IPS-NIHi11 (cell line): ENCODE measurements at places on chromosomes 3 and 15.

DNA sequence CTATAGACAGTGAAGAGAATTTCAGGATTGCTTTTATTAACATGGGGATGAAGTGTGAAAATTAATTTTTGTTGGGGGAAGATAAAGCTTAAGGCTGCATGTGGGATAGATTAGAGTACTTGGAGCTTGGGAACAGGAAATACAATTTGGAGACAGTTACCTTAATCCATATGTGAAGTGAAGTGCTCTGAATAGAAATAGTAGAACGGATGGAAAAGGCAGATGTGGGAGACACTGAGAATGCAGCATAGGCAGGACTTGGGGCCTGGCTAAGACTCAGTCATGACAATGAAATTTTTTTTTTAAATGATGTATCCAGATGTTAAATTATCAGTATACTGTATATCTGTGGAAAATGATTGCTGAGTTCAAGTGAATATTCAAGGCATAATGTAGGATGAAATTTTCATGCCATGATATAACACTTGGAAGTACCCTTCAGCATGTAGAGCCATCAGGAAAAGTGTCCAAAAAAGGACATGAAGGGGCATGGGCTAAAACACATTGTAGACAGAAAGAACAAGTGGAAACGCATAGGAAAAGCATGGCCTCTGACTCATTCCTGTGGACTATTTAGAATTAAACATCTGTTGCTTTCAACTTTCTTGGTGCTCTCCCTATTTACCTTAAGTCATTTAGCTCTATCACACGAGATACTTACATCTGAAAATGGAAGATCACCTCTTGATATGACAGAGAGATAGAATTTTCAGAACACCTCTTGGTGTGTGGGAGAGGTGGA, 134.8 kb downstream of the RBMS3 start:
- DNase-seq: no peak

DNA sequence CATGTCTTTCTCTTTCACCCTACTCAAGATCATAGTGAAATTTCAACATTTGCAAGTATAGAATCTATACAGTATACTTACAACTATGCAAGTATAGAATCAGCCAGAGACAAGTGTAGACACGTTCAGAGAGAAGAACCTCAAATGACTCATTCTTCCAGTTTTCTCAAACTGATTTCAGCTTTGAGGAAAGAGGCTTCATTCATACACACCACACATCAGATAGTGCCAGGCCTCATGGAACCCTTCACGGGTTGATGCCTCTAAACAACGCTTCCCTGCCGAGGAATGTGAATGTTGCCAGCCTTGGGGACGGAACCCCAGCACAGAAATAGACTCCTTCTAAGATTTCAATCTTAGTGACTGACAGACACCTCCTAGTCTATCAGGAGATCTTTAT, 135.7 kb downstream of the FOXP1 start:
- DNase-seq: no peak

DNA sequence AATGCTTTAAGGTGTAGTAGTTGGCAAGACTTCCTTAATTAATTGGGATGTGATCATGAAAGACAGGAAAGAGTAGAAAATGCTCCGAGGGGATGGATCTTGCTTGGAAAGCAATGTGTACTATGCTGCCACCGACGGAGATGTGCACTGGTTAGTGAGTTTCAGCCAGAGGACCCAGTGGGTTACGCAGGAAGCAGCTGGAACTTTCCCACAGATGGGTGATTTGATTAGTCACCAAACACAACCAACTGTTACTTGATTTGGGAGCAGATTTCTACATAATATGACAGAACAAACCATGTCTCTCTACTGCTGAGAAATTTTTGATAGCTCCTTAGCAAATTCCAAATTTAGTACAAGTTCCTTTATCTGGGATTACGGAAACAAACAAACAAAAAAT, 245.4 kb upstream of the MCTP2 start:
- no peak for DNase-seq

DNA sequence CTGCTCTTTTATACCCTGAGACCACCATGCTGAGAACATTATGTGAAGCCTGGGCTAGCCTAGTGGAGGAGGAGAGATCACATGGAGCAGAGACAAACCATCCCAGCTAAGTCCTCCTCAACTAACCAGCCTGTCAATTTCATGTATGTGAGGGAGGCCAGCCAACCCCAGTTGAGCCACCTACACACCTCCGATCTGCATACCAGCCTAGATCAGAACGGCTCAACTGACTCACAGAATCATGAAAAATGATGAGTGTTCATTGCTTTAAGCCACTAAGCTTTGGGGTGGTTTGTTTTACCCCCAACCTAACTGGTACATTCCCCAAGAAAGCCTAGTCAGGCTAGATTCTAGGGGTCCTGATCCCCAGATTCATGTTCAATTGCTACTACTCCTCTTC, 19.4 kb upstream of the CA12 start:
- no peak for DNase-seq

GRCh38 chr3:141529256-141529655, 42.4 kb downstream of the RASA2 start:
- DNase-seq: no peak

- no peak for DNase-seq
Measured at GRCh38 chr3:55352668-55353067, 134.4 kb downstream of the WNT5A start.

GRCh38 chr15:94370206-94370935, 139.0 kb downstream of the MCTP2 start:
- no peak for DNase-seq

- no peak for DNase-seq
Measured at GRCh38 chr3:133880886-133881455, 14.7 kb downstream of the RAB6B start.

- no peak for DNase-seq
Measured at GRCh38 chr15:33148129-33148751, 46.3 kb downstream of the FMN1 start.

DNA sequence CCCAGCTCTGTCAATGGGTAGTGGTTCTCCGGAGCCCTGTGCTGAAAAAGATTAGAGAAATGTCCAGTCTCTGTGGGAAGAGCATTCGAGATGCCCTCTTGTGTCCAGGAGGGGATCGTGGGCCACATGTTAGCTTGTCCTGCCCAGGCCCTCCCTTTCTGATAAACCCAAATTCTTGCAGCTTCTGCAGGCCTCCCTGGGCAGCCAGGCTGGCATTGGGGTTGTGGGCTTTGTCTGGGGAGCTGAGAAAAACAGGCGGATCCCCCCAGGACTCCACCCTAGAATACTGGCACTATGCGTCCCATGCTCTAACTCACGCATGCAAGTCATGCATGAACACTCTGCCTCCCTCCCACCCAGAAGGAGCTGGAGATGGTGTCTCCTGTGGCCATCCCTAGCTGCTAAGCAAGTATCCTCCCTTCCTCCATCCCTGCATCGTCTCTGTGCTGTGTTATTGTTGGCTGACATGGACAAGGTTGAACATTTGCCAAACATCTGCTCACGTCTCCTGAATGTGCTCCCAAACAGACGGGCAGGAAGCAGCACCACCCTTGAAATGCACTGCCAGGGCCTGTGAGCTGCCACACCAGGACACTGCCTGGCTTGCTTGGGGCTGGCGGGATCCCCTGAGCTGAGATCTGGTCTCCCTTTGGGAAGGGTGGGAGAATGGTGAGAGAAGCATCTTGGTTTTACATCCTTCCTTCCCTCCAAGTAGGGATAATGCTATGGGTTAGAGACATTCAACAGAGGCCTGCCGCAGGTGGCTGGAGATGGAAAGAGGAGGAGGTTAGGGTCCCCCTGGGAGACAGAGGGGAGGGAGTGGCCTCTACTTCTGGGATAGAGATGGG, 26.5 kb downstream of the CFAP161 start:
- DNase-seq: no peak

DNA sequence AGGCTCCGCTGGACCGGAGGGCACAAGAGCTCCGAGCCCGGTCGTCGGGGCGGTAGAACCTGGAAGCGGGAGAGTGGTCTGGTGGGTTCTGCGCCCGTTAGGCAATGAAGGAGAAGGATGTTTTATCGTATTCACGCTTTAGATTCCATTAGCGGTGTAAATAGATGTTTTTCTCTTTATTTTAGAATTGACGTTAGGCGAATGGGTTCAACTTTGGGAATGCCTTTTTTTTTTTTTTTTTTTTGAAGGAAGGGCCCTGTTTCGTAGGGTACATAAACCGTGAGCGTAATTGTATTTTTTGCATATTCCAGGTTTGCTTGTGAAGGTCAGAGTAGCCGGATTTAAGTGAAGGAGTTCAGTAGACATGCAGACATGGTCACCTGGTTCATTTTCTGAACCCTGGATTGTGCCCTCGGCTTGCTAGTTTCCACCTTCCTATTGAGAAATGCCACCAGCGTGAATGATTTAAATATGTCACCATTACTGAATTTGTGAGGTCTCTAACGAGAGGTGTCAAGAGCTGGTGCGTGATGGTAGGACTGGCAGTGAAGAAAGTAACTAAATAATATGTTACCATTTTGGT, 808 bp downstream of the RBM6 start:
- DNase-seq: no peak

- DNase-seq: no peak
Measured at GRCh38 chr15:58492661-58493397, 61.0 kb downstream of the LIPC start.

GRCh38 chr3:60617188-60617587, 634.1 kb downstream of the FHIT start:
- no peak for DNase-seq

GRCh38 chr3:48157202-48157840, 30.9 kb downstream of the CDC25A start:
- no peak for DNase-seq

GRCh38 chr3:133506215-133506901, 67.1 kb upstream of the CDV3 start:
- DNase-seq: no peak

DNA sequence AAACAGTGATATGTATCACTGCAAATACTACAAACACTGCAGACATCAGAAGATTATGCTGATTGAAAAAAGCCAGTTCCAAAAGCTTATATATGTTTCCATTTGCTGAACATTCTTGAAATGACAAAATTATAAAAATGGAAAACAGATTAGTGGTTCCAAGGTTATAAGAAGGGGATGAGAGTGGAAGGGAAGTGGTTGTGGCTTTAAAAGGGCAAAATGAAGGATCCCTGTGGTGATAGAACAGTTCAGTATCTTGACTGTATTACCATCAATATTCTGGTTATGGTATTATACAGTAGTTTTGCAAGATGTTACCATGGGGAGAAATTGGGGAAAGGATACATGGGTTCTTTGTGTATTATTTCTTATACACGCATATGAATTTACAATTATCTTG, 77.8 kb downstream of the DZIP3 start:
- DNase-seq: no peak

GRCh38 chr3:101847328-101847727, 2.0 kb upstream of the NFKBIZ start:
- DNase-seq: no peak

- DNase-seq: no peak
Measured at GRCh38 chr15:28955993-28956421, 70.2 kb downstream of the APBA2 start.

GRCh38 chr15:86942285-86942684, 862.6 kb downstream of the AGBL1 start:
- no peak for DNase-seq

GRCh38 chr15:45646220-45646619, 11.4 kb downstream of the SQOR start:
- no peak for DNase-seq

DNA sequence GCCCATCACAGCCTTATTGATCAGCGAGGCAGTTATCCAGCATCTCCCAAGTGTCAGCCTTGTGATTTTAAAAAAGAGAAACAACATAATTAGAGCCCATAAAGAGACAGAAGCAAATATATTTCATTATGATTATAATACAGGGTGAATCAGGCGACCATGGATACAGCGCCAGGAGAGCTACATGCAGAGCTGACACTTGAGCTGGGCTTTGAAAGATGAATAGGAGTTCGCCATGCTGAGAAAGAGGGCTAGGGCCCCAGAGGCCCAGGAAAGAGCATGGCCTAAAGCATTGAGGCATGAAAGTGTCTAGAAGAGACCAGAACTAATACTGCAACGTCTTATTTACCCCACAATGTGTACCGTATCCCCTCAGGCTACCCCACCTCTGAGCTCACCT, 4.2 kb upstream of the CORO2B start:
- DNase-seq: no peak

DNA sequence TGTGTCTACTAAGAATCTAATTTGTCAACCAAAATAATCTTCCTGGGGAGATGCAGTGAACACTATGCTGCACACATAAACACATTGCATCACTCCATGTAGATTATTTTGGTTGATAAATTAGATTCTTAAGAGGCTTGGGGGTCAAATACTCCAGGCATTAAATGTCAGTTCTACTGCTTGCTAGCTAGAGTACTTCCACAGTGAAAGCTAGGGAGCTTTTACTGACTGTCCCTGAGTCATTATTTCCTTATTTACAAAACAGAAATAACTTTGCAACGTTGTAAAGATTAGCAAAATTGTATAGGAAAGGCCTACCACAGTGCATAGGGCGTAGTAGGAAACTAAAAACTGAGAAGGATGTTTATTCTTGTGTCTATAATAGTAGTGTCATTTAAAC, 12.9 kb upstream of the TMC3 start:
- no peak for DNase-seq

DNA sequence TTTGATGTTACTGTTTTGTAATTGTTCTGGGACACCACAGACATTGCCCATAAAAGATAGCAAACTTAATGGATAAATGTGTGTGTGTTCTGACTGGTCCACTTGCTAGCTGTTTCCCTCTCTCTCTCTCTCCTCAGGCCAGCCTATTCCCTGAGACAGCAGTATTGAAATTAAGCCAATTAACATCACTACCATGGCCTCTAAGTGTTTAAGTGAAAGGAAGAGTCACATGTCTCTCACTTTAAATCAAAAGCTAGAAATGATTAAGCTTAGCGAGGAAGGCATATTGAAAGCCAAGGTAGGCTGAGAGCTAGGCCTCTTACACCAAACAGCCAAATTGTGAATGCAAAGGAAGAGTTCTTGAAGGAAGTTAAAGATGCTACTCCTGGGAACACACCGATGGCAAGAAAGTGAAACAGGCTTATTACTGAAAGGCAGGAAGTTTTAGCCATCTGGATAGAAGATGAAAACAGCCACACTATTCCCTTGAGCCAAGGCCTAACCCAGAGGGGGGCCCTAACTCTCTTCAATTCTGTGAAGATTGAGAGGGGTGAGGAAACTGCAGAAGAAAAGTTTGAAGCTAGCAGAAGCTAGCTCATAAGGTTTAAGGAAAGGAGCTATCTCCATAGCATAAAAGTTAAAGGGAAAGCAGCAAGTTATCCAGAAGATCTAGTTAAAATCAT, 295.1 kb downstream of the CHST2 start:
- no peak for DNase-seq

- no peak for DNase-seq
Measured at GRCh38 chr15:69450968-69451695, 1.5 kb upstream of the RPLP1 start.

GRCh38 chr3:58044691-58045483, 36.7 kb downstream of the FLNB start:
- DNase-seq: no peak

- no peak for DNase-seq
Measured at GRCh38 chr15:62440362-62441105, 275.4 kb upstream of the C2CD4B start.

- peak; percentile 96 for DNase-seq
Measured at GRCh38 chr3:127455541-127456450, 134.7 kb downstream of the TPRA1 start.
